Renal cortical epithelial cell (primary cell): ENCODE measurements at places on chromosomes 1 and 21. TPM values are rescaled to one million over a fixed set of nuclear protein-coding genes. Genes with fewer than 3 reads are reported as not detected.

Gene UBE2U
- total RNA-seq = 0.10 TPM in 1 of 2 replicates, not detected in the other

Gene OR2L3
- total RNA-seq = not detected in 2 replicates

DNA sequence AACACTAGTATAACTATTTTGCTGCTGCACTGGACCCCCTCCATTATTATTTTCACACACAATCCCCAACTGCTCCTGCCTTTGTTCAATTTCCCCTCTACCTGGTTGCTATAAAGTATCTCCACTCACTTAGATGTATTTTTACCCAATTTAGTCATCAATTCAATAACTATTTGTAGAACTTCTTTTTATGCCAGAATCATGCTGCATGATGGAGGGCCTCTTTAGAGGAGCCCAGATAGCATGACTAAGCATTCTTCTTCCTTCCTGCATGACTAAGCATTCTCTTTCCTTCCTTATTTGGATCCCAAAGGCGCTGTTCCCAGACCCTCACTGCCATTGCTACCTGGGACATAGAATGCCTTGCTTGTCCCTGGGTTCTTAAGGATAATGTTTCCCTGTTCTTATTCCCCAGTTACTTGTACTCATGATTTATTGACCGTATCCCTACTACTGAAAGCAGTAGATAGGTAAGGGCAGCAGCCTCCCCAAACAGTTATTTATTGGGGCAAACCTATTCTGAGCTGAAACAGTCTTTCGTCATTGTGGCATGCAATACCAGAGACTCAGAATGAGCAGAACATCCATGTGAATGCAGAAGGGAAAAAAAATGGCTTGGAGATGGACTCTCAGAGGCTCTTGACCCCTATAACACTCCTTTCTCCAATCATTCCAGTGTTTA, 89.3 kb upstream of the AKT3 start:
- peak; percentile 56 for DNase-seq

Gene KLHDC9
- 10.8 and 11.5 TPM in 2 replicates for total RNA-seq

Gene TDRD5
- total RNA-seq = 0.10 and 0.87 TPM in 2 replicates

DNA sequence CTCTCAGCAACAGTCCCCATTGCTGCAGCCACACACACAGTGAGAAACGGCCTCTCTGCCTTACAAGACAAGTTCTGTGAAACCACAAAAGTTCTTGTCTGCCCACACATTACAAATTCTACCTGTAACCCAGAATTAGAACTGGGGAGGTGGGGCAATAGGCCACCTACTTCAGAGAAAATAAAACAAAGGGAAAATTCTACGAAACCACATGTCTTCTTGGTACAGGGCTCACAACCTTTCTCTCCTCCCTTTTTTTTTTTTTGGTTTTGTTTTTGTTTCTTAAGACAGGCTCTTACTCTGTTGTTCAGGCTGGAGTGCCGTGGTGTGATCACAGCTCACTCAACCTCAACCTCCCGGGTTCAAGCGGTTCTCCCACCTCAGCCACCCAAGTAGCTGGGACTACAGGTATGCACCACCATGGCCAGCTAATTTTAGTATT, 30.2 kb downstream of the LPAR3 start:
- DNase-seq = peak; percentile 85

Gene DIP2A
- 15.8 and 46.7 TPM in 2 replicates for total RNA-seq

Gene TSPEAR
- not detected in 2 replicates for total RNA-seq

Gene VHLL
- total RNA-seq = not detected in 2 replicates

DNA sequence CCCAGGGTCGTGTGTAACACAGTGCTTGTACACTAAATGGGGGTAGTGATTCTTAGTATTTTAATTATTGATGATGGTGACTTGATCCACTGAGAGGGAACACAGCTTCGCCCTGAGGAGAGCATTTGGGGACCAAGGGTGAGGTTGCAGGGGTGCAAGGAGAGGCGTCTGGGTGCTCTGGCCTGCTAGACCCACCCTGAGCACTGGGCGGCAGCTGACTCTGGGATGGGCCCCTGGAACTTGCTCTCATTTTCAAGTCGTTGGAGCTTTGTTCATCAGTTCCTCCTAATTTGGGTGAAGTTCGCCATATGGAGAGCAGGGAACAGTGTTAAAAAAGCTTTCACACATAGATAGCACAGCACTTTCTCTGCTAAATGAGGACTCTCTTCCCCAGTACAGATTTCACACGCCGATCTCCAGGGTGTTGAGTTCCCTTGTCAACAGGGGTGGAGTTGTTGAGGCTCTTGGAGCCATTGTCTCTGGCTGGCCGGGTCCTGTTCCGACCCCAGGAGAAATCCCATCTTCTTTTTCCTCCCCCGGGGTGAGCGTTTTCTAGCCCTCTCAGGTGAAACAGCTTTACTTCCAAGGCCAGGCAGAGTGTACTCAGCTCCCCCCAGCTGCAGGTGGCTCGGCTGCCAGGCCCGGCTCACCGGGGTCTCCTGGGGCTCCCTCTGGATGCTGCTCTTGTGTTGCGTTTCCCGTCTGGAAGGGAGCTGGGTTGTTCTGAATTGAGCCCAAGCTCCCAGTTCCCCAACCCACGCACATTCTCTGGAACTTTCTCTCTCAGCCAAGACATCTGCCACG, 367.4 kb downstream of the RPS6KC1 start:
- DNase-seq = no peak

GRCh38 chr21:34730194-34730593, 61.4 kb downstream of the CLIC6 start:
- DNase-seq = no peak

GRCh38 chr1:83531521-83532309, 467.2 kb downstream of the TTLL7 start:
- no peak for DNase-seq

DNA sequence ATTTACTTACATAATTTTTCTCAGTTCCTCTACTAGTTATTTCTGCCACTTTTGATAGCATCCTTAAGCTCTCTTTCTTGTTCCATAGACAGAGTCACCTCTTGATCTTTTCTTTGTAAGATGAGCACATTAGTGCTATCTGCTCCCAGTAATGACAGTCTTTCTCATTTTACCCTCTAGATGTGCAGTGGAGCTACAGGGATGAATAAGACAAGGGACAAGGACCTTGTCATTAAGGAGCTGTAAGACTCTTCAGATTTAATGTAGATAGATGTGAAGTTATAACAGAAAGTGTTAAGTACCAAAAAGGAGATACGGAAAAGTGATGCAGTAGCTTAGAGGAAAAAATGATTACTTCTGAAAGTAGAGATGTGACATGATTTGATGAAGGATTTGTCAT, 20.4 kb downstream of the SCP2 start:
- no peak for DNase-seq

GRCh38 chr21:16538405-16538804, 808.6 kb downstream of the USP25 start:
- DNase-seq = no peak

Gene ADAMTSL4
- 1.4 and 7.4 TPM in 2 replicates for total RNA-seq

GRCh38 chr21:28423521-28424190, 569.0 kb downstream of the LTN1 start:
- no peak for DNase-seq

DNA sequence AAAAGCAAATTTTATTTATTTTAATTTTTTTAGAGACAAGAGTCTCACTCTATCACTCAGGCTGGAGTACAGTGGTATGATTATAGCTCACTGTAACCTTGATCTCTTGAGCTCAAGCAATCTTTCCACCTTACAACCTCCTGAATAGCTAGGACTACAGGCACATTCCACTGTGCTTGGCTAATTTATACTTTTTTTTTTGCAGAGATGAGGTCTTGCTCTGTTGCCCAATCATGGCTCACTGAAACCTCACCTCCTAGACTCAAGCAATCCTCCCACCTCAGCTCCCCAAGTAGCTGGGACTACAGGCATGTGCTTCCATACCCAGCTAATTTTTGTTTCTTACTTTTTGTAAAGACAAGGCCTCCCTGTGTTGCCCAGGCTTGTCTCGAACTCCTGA, 49.5 kb downstream of the DR1 start:
- DNase-seq = no peak

Gene DCDC2B
- total RNA-seq = not detected in 2 replicates

- DNase-seq = no peak
Measured at GRCh38 chr1:187032316-187032981, 203.7 kb downstream of the PLA2G4A start.

Gene TCEA3
- 4.2 and 9.6 TPM in 2 replicates for total RNA-seq

Gene DIRAS3
- 0.17 and 0.30 TPM in 2 replicates for total RNA-seq

GRCh38 chr1:114388432-114389003, 122.5 kb downstream of the TRIM33 start:
- DNase-seq = no peak

Gene SH2D1B
- total RNA-seq = not detected in 2 replicates

Gene KRTAP12-2
- not detected in 2 replicates for total RNA-seq

Gene AGMAT
- 0.99 and 5.6 TPM in 2 replicates for total RNA-seq

Gene ADCY10
- 0.25 TPM in 1 of 2 replicates, not detected in the other for total RNA-seq

Gene NUDT4B
- total RNA-seq = 7.6 and 11.6 TPM in 2 replicates

GRCh38 chr1:244384066-244384465, 67.6 kb downstream of the ADSS2 start:
- DNase-seq = no peak

Gene C8B
- total RNA-seq = not detected in 2 replicates

DNA sequence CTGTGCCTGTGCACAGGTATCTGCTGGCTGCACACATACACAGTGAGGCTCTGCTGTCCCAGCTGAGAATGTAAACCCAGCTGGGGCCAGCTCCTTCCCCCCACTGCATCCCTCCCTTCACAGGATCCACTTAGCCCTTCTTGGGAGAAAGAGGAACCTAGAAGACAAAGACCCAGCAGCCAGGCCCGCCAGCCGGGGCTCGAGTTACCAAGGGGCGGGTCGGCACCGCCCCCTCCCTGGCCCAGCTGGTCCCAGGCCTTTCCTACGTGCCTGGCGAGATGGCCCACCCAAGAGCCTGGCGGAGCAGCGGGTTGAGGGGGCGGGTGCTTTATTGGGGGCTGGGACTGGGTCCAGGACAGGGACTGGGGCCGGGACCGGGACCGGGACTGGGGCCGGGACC, 2.1 kb downstream of the SH3BGRL3 start:
- no peak for DNase-seq

GRCh38 chr21:14318578-14318977, 64.4 kb downstream of the HSPA13 start:
- DNase-seq = no peak

DNA sequence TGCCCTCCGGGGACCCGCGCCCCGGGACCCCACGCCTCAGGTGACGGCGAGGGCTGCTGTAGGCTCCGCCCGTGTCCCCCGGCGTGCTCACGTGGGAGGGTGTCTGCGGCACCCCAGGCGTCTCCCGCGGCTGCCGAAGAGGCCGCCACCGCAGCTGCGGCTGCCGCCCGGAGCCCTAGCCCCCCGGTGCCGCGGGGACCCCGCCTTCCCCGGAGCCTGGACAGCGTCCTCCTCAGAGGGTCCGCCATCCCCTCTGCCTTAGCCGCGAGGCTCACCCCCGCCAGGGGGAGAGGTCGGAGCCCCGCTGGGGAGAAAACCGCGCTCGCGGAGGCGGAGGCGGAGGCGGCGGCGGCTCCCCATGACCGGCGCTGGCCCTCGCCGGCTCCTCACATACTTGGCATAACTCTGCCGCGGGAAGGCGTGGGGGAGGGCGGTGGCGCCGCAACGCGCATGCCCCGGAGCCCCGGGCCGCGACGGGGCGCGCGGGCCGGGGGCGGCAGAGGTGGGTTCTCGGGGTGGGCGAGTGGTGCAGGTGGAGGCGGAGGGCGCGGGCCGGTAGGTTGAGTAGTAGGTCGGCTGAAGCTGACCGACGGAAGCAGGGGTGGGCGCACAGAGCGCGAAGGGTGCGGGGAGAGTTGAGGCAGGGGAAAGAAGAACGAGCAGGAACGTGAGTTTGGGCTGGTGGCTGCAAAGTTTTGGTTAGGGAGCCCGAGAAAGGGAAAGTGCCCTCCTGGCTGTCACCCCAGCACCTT, 700 bp upstream of the SYDE2 start:
- no peak for DNase-seq

- peak; percentile 73 for DNase-seq
Measured at GRCh38 chr1:28259934-28260802, 850 bp downstream of the SESN2 start.

Gene FGR
- total RNA-seq = 0.10 TPM in 1 of 2 replicates, not detected in the other

DNA sequence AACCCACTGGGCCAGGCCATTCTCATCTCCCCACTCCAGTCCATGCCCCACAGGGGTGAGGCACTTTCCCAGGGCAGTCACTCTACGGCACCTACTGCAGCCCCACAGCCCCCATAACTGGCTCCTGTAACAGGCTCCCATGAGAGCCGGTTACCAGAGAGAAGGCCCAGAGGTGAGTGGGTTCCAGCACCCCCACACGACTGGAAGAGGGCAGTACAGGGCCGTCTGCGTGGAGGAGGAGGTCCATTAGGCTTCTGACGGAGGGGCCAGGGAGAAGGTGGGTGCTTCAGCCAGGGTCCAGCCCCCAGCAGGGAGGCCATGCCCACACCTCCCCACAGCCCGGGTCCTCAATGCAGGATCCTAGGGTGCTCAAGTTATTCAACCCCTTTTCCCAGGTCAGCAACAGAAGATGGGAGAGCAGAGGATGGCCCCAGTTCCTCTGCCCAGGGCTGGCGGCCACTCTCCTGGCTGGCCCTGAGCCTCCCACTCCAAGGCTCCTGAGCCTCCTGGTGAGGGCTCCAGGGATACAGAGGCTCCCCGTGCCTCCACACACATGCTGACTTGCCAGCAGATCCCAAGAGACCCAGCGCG, 1.6 kb downstream of the ACAP3 start:
- no peak for DNase-seq

- DNase-seq = peak; percentile 2
Measured at GRCh38 chr1:180003026-180003695, 48.6 kb downstream of the CEP350 start.

GRCh38 chr1:234154320-234155251, 218.7 kb upstream of the COA6 start:
- peak; percentile 79 for DNase-seq

DNA sequence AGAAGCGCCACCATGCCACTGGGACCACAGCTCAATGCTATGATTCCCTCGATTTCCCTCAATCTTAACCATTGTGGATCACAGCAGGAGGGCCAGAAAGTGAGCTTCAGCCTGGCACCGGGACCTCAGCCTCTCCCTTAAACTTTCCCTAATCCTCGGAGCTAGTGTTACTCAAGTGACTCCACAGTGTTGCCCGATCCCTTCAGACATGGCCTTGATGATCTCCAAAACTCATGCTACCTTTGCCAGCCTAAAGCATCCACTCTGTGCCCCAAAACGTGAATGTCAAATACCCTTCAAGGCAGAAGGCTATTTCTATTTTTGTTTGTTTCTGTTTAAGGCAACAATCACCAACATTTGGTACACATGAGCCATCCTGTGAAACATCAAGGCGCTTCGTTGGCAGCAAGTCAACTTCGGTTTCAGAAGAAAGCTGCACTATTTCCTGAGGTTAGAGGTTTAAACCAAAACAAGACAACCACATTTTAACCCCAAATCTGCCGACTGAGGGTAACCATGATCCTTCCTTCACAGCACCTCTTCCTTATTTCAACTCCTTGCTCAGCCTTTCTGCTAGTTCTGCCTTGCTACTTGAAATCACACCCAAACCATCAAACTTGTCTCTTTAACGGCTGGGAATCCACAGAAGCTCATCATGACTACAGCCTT, 94.4 kb upstream of the KRTAP19-8 start:
- no peak for DNase-seq

- peak; percentile 57 for DNase-seq
Measured at GRCh38 chr1:212987702-212988322, 27.9 kb downstream of the ANGEL2 start.

DNA sequence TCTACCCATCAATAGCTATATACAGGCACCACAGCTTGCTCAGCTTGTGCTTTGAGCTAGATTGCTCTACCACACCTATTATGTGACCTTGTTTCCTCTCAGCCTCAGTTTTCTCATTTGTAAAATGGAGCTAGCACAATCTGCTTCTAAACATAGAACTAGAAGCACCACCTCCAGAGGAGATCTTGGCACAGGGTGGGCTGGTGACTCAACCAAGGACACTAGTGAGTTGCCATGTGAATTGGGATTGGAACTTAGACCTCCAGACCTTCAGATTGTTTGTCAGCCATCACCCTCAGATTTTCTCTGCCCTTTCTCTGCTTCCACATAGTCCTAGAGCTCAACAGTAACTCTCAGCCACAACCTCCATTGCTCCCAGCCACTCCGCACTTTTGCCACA, 3.0 kb upstream of the MACO1 start:
- DNase-seq = no peak
